ENCODE measurements at places on chromosomes 11 and 22.

DNA sequence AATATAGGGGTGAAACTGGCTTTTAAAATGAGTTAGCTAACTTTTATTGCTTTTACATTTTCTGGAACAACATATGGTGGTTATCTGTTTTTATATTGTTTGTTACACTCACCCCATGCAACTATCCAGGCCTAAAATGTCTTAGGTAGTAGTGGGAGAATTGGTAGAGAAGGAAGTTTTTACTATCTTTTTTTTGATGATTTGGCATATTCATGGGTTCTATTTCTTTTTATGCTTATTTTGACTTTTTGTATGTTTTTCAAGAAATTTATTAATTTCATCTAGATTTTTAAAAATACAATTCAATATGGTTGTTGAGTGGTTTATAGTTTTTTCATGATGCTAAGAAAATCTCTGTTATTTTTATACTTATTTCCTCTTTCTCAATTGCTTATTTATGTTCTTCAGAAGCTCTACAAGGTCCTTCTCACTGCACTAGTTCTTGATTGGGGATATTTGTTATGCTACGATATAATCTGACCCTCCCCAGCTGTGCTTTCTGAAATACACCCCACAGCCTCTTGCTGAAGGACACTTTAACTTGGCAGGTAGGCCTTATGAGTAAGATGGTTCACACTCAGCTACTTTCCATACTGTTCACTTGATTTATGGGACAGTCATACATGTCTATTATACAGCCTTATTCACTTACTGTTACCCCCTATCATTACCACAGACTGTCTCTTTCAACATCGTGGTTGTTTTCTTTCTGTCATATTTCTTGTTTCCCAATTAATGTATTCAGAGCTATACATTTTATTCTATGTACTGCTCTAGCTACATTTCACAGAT lies 431.2 kb downstream of the METTL15 start:
- no peak for DNase-seq

DNA sequence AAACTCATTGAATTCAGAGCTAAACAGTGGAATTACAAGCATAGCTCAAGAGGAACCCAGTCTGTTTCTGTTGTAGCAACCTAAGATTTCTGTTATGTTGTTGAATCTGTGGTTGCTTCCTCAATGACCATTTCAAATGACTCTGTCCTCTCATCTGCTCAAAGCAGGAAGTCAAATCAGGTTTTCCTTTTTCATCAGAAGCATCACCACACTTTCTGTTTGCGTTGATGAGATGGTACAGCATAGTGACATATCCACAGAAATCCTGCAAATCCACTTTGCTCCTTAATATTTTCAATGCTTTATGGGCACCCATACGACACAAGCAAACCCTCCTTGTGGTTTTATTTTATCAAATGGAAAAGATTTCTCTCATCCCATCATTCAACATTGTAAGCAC lies 12.6 kb upstream of the UCP2 start:
- DNase-seq: no peak

- no peak for DNase-seq
Observed at GRCh38 chr22:38554281-38554680, 15.7 kb downstream of the DMC1 start.

DNA sequence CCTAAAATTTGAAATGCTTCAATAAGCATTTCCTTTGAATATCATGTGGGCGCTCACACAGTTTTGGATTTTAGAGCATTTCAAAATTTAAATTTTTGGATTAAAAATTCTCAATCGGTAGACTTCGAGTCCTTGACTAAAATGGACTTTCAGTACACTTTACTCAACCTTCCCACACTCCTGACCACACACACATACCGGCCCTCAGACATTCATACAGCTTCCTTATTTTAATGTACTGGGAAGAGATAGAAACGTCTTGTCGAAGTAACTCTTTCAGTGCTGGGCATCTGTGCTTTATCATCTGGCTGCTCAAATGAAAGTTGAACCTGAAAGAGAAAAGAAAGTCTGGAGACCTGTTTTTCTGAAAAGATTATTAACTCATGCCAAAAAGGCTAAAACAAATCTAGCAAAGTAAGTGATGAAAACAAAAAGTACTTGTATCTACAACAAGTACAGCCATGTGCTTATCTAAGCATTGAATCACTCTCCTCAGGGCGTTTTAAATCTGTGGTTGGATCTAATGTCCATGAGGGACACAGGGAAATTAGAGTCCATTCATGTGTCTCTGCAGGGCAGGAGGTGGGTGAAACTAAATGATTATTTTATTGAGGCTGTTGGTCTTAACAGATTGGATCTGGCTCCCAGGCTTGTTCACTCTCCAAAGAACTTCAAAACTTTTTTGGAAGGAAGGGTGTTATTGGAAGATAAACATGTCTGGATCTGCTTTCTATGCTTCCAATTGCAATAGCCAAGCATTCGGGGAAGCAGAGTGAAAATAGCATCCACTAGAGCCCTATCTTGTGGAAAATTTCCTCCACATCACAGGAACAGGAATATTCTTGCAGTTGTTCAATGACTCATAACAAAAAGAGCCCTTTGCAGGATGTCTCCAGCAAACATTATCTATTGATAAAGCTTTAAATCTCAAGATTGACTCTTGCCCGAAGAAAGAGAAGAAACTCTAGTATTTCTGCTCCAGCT lies 47.0 kb downstream of the CARD18 start:
- no peak for DNase-seq

DNA sequence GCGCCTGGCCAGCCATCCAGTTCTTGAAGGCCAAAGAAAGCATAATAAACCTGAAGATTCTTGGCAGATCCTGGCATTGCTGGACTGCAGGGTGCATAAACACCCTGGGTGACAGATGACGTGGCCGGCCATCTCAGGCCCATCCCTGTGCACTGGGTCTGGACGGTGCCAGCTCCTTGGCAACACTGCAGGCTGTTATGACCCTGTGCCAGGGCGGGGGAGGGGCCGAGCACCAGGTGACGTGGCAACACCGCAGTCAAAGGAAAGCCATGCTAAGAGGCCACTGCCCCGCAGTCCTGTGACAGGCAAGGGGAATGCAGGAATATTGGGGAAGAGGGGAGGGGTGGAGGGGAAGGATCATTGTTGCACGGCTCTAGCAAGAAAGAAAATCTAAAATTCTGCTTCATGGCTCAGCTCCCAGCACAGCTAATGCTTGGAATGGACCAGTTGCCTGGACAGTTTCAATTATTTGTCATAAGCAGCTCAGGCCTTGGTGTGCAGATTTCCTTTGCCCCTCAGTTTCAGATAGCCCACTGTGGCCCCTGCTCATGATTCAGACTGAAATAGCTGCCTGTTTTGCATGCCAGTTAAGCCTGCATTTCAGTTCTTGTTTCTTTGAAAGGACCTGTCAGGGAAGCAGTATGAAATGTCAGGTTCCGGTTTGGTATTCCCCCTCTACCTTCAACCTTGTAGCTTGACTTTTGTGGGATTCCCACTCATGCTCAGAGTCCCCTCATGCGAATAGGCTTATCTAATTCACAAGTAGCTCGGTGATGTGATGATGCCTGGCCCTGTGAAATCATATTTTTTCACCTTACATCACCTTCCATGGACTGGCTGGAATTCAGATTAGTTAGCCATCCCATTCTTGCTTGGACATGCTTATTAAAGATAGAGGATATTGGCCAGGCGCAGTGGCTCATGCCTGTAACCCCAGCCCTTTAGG lies 29.7 kb upstream of the DDX6 start:
- DNase-seq: no peak

- no peak for DNase-seq
Observed at GRCh38 chr22:50544078-50544745, 1.5 kb upstream of the KLHDC7B start.

DNA sequence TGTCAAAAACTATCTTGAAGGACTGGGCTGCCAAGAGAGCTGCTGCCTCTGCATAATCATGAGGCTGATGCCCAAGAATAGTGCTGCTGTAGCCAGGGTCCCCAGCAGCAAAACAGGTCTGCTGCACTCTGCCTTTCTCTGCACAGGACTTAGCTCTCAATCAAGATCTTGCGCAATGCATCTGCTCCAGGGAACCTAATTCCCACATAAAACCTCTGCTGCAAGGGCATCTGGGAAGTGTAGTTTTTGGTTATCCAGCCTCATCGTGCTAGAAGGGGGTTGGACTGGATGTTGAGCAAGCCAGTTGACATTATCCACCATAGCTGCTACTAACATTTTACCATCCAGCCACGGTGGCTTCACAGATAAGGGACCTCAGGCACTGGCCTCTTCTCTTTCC lies 192.7 kb downstream of the C11orf91 start:
- DNase-seq: no peak

DNA sequence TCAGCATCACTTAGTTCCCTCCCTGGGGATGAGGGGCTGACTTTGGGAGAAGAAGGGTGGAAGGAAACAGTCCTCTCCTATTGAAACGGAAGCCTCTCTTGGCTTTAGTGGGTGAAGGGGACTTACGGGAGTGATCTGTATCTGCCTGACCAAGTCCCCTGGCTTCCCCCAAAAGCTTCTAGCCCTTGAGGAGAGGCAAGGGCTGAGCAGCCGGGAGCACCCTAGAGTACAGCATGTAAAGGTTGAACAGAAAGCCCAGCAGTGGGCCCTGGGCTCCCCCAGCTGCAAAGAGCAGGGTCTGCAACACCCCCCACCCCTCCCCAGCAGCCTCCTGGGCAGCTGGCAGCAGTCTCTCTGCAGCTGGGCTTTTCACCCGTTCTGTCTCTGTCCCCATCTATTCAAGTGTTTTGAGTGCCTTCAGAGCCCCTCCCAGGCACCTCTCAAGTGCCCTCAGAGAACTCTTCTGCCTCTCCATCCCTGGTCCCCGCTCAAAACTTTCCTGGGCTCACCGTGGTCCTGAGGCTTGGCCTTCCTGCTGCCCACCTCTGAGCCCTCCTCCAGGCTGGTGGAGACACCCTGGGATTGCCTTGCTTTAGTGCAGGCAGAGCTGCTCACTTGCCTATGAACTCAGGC lies 2.7 kb downstream of the CAPN5 start:
- DNase-seq: no peak

DNA sequence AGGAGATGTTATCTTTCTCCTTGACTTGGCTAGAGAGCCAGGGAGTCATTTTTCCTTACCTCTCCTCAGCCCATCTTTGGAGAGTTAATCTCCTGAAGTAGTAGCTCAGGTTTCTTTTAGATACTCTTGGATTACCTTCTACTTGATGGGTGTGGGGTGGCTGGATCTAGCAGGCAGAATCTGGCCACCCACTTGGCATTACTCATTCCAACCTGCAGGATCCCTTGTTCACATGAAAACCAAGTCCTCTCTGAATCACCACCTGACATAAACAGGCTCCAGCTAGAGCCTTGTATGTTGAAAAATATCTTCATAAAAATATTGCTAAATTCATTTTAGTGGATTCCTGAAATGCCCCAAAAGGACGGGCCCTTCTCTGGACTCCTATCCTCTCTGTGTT lies 250.6 kb upstream of the PLET1 start:
- no peak for DNase-seq

- DNase-seq: no peak
Observed at GRCh38 chr11:5203366-5203765, 2.9 kb upstream of the OR51V1 start.

GRCh38 chr22:39666926-39667325 lies 96.4 kb downstream of the CACNA1I start:
- DNase-seq: no peak

- DNase-seq: no peak
Observed at GRCh38 chr11:65305501-65306268, 9.0 kb upstream of the CDC42EP2 start.

GRCh38 chr11:21650961-21651360 lies 541.9 kb upstream of the ANO5 start:
- DNase-seq: no peak

Data from GDM1 (cell line).